ENCODE measurements at places on chromosomes 2 and 18.

DNA sequence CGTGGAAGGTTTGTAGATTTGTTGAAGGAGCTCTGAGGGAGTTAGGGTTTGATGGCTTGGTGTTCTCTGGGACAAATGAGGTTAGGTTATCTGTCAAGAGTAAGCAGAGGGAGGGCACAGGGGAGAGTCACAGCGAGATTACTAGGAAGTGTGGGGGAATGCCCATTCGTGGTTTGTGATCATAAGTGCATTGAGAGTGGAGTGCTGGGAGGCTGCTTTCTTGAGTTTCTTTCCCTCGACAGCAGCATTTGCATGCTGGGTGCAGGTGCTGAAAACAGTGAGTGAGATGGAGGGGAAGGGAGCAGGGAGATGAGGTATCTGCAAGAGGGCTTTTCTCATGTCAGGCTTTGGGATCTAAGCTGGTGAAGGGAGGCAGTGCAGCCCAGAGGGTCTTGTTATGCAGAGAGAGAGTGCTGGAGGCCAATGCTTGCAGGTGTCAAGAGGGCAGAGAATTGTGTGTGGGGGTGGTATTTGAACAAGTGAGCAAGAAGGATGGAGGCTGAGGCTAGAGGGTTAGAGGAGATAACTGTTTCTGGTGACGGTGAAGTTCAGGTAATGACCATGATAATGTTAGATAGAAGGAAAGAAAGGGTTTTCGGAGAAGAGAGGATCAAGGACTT is 8.8 kb downstream of the RALB start:
- DNase-seq, result no peak

GRCh38 chr2:30706534-30707303 is 100.5 kb downstream of the CAPN13 start:
- no peak for DNase-seq

DNA sequence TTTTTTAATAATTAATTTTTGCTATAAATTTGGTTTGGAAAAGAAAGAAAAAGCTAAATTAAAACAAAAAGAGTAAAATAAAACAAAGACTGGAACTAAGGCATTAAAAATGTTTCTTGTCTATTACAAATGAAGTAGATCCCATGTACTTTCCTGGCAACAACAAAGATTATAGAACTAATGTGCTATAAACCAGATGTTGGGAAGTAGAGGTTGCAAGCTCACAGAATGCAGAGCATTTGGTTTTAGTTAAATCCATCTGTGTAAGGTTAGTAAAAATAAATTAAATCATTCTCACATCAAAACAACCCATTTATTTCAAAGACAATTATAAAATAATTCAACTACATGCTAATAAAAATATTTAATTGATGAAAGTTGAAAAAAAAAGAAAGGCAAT is 157.2 kb upstream of the ZC3H15 start:
- DNase-seq, result no peak

GRCh38 chr2:216195565-216196029 is 86.4 kb downstream of the XRCC5 start:
- DNase-seq, result no peak

DNA sequence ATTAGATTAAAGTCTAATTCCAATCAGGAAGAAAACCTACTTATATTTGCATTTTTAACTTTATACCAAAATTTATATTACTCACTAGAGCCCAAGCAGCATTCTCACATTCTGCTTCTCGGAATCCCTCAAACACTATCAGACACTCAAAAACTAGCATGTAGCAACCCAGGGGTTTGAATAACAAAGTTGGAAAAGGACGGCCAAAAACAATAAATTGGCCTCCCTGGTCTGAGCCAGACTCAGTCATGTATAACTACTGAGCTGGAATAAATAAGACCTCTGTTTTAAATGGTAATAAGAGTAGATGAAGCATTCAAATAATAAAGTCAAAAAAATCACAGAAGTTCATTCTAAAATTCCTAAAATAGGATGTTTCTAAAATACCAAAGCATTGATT is 290.9 kb downstream of the IRS1 start:
- DNase-seq, result no peak

DNA sequence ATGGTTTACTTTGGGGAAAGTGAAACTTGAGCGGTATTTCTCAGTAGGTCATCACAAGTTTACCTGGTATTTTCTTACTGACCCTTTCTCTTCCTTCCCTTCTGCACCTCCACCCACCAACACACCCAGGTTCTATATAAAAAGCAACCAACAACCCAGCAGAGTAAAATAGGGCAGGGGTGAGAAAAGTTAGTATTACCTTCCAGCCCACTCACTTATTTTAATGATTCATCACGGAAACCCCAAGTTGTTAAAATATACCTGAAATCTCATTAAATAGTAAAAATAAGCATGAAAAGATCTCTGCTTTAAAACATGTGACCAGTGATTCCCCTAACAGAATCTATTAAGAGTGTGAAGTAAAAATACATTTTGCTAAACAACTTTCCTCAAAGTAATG is 306.1 kb downstream of the ZEB2 start:
- no peak for DNase-seq

- DNase-seq, result no peak
Observed at GRCh38 chr2:58098254-58099095, 51.9 kb downstream of the VRK2 start.

DNA sequence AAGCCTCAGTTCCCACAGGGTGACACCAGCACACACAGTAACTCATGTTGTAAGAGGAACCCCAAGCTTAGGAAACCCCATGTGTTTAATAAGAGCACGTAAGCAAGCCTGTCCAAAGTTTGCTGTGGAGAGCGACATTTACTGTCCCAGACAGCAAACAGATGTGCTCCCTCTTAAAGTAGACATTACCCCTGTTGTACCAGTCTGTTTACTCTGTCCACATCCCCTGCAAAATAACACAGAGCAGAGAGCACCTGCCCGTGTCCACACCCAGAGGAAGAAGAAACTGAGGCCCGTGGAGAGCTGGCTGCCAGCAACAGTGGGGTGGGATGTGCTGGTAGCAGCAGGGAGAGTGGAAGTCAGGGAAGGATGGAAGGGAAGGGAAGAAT is 243.5 kb downstream of the GBX2 start:
- DNase-seq, result no peak

GRCh38 chr2:210046851-210047500 is 44.5 kb downstream of the RPE start:
- no peak for DNase-seq
